ENCODE measurements at places on chromosomes 11 and 22.

GRCh38 chr11:63909591-63910506, 7.1 kb downstream of the RCOR2 start:
- no peak for DNase-seq

DNA sequence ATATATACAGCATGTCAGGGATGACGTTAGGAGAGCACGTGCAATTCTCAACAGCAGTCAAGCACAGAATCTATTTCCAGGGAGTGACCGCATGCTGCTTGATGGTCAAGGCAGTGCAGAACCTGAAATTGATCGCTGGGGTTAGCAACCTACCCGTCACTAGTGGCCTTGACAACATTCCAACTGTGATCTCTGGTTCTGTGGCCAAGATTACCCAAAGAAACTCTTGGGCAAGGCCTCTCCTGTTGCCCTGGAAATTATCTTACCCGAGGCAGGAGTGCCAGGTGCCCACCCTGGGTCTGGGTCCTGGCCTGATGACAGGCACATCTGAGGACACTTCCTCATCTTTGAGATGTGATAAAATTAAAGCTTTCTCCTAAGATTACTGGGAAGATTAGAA, 2.2 kb downstream of the TM7SF2 start:
- DNase-seq: no peak

DNA sequence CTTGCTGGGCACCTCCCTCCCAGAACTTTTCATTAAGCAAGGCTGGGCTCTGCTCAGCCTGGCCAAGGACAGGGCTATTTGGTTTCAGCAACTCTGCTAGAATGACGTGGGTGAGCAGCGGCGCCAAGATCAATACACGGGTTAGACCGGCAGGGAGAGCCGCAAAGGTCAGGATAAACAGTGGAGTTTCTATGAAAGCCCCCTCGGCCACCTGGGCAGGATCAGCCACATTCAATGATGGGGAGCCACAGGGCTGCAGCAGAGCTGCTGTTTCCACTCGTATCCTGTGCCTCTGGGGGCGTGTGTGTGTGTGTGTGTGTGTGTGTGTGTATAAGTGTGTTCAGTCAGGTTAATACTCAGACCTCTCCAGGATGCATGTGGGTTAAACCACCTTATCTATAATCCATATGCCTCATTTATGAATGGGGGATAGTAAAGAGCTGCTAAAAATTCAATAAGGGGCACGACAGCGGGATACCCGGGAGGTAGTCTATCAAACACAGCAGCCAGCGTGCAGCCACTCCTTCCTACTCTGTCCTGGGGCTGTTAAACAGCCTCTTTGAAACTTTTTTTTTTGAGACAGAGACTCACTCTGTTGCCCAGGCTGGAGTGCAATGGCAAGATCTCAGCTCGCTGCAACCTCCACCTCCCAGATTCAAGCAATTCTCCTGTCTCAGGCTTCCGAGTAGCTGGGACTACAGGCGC, 34.8 kb downstream of the MYH9 start:
- no peak for DNase-seq

GRCh38 chr11:6825231-6825744, 20.2 kb upstream of the OR10A5 start:
- no peak for DNase-seq

GRCh38 chr11:119263352-119263940, 53.5 kb downstream of the MCAM start:
- DNase-seq: no peak

DNA sequence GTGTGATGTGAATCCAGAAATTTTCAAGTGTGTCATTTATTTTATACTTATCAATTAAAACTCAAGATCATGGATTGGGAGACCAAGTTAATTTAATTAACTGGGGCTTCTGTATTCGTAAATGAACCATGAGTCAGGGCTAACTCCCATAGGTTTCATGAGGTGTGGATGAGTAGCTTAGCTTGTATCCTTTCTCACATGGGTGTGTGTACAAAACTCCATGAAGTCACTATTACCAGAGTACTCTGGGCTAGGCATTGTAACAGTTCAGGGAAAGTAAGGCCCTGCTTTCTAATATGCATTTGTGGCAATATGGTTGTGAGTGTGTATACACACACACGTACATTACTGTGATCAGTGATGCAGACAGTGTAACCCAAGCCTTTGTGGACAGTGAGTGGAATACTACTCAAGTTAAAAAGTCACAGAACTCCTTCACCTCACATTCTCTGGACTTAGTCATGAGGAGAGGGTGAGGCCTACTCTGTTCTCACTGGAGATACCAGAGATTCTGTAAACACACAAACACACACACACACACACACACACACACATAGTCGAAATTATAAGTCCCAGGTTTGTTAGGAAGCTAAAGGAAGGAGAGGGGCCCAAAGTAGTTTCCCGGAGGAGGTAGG, 3.5 kb downstream of the CNTF start:
- no peak for DNase-seq

- DNase-seq: no peak
Observed at GRCh38 chr11:126498281-126498680, 142.8 kb downstream of the ST3GAL4 start.

- DNase-seq: no peak
Observed at GRCh38 chr11:110380836-110381622, 48.7 kb upstream of the FDX1 start.

- no peak for DNase-seq
Observed at GRCh38 chr22:30598986-30599385, 7.3 kb upstream of the PES1 start.
